Lung (tissue), 17 donors: ENCODE measurements at places on chromosomes 1 and 21. TPM values are rescaled to one million over a fixed set of nuclear protein-coding genes. Genes with fewer than 3 reads are reported as not detected.

The IGFN1 gene
- 2.0 TPM for total RNA-seq

The ANGPTL1 gene
- total RNA-seq: 24.3 TPM

The GUCA2B gene
- not detected for total RNA-seq

The C1orf53 gene
- total RNA-seq: 3.6 TPM

The AADACL4 gene
- total RNA-seq: not detected

The HSF2BP gene
- 0.60 TPM for total RNA-seq

The SLC6A17 gene
- total RNA-seq: 0.09 TPM

The KCNK1 gene
- total RNA-seq: 10.2 TPM

The ROR1 gene
- total RNA-seq: 47.0 TPM

The AADACL3 gene
- total RNA-seq: not detected

The EFNA3 gene
- total RNA-seq: 1.9 TPM

The PHLDA3 gene
- 73.2 TPM for total RNA-seq
